ENCODE measurements at places on chromosomes 1 and 21. TPM values are rescaled to one million over a fixed set of nuclear protein-coding genes. Genes with fewer than 3 reads are reported as not detected.
A peak's percentile ranks its signal among the peaks of the same experiment; 100 is the strongest.

DNA sequence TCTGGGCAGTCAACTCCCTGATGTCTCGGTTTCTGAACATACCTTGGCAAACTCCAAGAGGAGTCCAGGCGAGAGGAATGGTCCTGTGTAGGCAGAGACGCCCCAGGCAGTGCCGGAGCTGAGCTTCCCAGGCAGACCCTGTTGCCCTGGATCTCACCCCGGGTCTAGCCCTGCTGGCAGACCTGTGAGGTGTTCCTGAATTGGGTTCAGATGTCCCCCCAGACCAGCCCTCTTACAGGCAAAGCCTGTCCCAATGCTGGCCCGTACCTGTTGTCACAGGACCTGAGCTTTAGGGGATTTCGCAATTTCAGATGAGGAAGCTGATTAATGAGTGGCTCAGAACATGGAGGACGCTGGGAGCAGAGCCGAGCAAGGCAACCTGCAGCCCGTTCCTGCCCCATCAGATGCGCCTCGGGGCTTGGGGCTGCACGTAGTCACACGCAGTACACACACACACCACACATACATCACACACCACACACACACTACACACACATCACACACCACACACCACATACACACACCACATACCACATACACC, 38.5 kb upstream of the PDE9A start:
- DNase-seq, result no peak

- peak; percentile 61 for DNase-seq
Measured at GRCh38 chr21:45408801-45409261, 3.9 kb downstream of the COL18A1 start.

- peak; percentile 80 for DNase-seq
Measured at GRCh38 chr1:229408458-229409037, 25.3 kb downstream of the ACTA1 start.

BCL2L15 gene
- not detected for total RNA-seq

DNA sequence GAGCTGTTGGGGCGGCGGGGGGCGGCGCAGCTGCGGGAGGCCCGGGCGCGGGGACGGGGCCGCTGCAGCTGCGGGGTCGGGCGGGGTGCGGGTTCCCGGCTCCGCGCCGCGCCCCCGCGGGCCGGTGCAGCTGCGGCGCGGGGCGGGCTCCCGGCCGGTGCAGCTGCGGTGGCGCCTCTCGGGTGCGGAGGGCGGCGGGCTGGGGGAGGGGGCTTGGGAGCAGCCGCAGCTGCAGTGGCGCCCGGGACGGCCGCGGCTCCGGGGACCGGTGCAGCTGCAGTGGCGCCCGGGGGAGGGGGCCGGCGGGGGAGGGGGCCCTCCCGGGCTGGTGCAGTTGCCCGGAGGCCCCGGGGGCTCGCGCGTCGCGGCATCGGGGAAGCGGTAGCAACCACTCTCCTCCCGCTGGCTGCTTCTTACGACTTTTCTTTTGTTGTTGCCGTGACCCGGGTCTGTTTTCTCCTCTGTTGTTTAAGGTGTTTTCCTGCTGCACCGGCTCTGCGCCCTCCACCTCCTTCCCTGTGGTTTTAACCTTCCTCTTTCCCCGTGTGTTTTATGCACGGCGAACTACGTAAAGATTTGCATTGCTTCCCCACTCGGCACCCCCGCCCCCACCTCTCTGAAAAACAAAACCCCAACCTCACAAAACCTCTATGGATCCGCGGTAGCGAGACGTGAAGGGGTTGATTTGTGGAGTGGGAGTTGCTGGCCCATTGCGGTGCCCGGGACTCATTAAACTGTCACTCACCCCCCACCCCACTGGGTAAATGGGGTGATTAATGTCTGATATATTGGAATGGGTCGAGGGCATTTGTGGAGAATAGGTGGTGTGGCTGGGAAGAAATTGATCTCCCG, 1.7 kb upstream of the ZBTB18 start:
- peak; percentile 71 for DNase-seq

- no peak for DNase-seq
Measured at GRCh38 chr21:37525810-37526209, 159.2 kb downstream of the DYRK1A start.

- no peak for DNase-seq
Measured at GRCh38 chr1:168833801-168834224, 104.8 kb upstream of the DPT start.

NOTCH2 gene
- 15.6 TPM for total RNA-seq

- DNase-seq, result no peak
Measured at GRCh38 chr1:236421850-236422516, 27.9 kb downstream of the EDARADD start.

NCF2 gene
- 5.8 TPM for total RNA-seq

- no peak for DNase-seq
Measured at GRCh38 chr1:228198977-228199590, 8.8 kb upstream of the OBSCN start.
